ENCODE measurements at places on chromosomes 12 and 14. TPM values are rescaled to one million over a fixed set of nuclear protein-coding genes. Genes with fewer than 3 reads are reported as not detected.

DNA sequence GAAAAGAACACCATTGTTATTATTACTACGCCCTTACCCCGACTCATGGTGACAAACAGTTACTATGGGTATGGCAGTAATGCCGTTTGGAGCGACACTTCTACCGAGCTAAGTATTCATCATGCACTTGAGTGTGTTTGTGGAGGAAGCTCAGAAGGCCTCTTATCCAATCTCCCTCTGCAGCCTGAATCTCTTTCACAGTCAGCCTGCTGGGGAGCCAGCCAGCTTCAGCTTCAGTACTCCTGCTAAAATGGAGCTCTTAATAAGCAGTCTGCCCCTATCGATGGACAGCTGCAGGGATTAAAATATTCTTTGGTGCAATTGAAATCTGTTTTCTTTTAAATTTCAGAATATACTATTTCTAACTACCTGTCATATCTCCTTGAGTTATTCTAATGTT is 24.7 kb upstream of the ATP5MC2 start:
- DNase-seq = no peak

GRCh38 chr14:45897439-45897838 is 644.4 kb upstream of the MIS18BP1 start:
- DNase-seq = no peak

DNA sequence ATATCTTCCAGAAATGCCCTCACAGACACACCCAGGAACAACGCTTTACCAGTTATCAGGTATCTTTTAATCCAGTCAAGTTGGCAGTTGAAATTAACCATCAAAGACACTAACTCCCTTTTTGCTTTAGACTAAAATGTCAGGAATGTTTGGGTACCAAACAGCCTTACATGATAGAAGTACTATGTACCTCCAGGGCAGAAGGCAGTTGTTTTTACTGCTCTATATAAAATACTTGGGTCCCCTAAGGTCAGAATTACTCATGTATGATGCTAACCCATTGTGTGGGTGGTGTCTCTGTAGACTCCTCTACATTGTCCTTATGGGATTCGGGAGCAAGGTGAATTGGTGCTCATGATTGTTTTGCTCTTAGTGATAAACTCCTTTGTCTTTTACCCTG is 492.5 kb upstream of the FLRT2 start:
- no peak for DNase-seq

DNA sequence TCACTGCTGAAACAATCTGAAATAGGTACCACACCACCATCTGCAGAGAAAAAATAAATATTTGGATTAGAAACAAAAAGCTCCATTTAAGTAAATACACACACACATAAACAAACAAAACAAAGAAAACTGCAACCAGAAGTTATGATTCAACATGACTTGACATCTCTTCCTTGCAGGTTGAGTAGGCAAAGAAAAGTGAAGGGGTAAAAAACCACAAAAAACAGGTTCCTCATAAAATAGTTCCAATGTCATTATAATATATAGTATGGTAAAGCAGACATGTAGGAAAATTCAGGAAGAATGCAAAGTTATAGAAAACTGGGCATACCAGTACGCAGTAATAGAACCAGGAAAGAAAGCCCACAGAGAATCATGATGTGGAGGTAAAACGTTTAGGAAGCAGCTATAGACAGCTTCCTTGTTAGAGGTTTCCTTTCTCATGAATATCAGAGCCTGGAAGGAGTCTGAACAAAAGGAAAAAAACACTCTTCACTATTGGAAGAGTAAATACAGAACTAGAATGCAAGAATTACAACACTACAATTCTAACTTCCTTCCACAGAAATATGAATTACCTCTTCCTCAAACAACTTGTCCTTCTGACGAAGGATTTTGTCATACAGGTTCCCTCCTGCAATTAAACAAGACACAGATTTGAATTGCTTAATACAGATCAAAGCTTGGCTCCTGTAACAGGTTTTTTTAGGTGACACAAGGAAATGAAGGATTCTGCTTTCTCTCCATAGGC is 6.1 kb downstream of the NEK9 start:
- DNase-seq = no peak

The DHRS2 gene
- total RNA-seq = 1.5 TPM

The NPFF gene
- not detected for total RNA-seq
